ENCODE measurements at places on chromosomes 12 and 14.

GRCh38 chr12:98896938-98897337, 251.8 kb downstream of the APAF1 start:
- DNase-seq, result no peak

- DNase-seq, result no peak
Observed at GRCh38 chr12:112165624-112166023, 40.3 kb downstream of the TRAFD1 start.

GRCh38 chr14:64061706-64062105, 208.9 kb downstream of the SYNE2 start:
- no peak for DNase-seq

GRCh38 chr14:105937253-105938054, 411.1 kb downstream of the TMEM121 start:
- DNase-seq, result no peak

DNA sequence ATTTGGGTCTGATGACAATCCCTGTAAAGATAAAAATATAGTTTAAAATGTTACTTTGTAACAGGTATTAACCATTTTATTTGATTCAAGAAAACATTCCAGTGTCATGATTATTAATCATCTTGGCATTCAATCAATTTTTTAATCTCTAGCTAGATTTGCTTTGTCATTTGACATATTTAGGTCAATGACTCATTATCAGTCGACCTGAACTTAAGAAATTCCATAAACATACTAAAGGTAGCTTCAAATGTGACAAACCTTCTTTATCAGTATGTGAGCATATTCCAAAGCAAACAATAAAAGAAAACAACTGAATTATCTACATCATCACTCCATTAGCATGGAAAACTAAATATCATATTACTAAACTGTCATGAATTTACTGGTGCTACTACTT, 50.8 kb upstream of the CDKL1 start:
- no peak for DNase-seq

GRCh38 chr12:7793211-7793610, 4.0 kb downstream of the NANOG start:
- no peak for DNase-seq

DNA sequence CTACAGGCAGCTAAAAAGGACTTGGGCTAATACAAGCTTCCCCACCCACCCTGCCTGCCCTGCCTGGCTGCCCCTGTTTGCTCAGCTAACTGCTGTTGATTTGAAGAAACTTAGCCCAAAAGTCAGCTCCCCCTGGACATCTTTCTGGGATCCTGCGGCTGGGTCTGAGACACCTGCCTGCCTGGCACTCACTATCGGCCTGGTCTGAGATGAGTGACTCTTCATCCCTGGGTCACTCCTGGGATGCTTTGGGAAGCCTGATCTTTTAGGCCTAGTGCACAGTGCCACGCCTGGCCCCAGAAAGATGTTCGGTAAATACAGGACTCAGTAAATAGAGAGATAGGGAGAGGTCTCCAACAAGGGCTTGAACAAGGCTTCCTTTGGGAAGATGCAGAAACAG, 211.3 kb upstream of the DIO3 start:
- DNase-seq, result no peak

DNA sequence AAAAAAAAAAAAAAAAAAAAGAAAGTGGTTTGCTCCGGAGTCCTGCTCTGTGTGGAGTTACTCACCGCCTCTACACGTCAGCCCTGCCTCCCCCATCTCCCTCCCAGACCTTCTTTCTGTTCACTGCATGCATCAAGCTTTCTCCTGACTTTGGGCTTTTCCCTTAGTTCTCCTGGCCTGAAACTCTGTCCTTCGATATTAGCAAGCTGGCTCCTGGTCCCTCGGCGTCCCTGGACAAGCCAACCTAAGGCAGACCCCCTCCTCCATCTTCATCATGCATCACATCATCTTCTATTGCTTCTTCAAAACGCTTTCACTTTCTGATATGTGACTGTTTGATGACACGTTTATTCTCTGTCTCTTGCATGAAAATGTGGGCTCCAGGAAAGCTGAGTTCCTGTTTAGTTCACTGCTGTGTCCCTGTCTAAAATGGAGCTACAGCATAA, 40.6 kb downstream of the SLC15A4 start:
- peak; percentile 26 for DNase-seq

DNA sequence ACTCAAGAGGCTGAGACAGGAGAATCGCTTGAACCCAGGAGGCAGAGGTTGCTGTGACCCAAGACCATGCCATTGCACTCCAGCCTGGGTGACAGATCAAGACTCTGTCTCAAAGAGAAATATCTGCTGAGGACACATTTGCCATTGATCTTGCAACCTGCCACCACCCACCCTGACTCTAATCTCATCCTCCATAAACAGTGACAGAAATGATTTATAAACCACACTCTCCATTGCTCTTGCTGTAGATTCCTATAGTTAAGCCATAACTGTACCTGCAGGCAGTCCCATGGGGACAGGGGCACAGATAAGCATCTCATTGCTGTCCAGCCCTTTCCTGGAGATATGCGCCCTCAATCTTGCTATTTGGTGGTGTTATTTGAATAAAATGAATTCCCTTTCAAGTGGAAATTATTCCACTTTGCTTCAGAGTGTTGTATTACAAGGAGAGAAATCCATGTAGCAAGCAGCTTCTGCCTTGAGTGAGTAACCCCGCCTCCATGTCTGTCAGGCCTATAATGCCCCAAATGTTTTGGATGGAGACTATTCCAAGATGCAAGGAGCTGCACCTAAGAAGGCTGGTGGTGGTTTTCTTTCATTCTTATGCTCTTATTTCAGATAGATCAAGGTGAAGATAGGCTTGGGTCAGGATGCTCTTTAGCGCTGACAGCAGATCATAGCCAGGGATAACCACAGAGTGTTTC, 3.0 kb upstream of the ZDHHC22 start:
- DNase-seq, result no peak

- peak; percentile 71 for DNase-seq
Observed at GRCh38 chr12:113154351-113154973, 4.9 kb downstream of the CFAP73 start.

DNA sequence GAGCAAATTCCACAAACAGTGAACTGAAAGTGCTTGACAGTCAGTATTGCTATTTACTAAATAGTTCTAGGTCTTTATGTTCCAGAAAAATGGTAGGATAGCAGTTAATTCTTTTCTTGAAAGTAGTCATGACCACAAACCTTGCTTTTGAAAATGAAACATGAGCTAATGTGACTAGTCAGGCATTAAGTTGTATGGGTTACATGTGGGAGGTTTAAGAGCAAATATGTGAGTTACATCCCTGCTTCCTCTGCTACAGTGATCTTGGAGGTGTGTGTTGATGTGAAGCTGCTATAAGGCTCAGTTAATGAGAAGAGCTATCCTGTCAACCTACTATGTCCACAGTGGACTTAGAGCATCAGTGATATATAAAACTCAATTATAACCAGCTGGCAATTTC, 741.6 kb downstream of the FSCB start:
- DNase-seq, result no peak

DNA sequence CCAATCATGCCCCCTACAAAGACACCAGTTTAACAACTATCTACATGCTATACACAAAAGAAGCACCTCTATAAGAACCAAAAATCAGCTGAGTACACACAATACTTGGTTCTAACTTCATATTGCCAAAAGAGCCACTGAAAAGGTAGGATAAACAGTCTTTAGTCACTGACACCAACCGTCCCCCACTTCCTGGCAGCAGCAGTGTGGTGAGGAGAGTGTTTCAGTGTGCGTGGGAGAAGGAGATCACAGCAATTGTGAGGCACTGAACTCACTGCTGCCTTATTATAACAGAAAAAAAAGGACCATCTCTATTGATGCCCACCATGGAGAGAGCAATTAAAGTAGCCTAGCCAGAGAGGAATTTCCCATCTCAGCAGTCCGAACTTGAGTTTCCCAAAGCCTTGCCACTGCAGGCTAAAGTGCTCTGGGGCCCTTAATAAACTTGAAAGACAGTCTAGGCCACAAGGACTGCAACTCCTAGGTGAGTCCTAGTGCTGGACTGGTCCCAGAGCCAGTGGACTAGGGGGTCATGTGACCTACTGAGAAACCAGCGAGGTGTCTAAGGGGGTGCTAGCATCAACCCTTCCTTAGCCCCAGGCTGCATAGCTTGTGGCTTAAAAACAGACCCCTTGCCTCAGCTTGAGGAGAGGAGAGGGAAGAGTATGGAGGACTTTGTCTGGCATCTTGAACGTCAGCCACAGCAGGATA, 37.1 kb upstream of the LMNTD1 start:
- peak; percentile 37 for DNase-seq

DNA sequence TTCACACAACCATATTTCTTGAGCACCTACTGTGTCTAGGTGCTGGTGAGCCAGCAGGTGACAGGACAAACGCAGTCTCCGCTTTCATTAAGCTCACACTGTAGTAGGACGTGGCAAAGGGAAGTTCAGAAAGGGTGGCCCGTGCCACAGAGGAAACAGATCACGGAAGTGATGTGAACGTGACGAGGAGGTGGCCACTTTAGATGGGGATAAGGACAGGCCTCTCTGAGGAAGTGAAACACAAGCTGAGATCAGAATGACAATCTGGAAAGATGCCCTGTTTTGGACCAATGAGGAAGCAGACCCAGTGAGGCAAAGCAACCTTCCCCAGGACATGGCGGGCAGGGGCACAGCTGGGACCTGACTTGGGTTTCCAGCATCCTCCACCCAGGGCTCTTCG, 127.4 kb upstream of the PRMT8 start:
- DNase-seq, result peak; percentile 68

GRCh38 chr14:75295491-75296345, 17.1 kb downstream of the FOS start:
- peak; percentile 84 for DNase-seq

DNA sequence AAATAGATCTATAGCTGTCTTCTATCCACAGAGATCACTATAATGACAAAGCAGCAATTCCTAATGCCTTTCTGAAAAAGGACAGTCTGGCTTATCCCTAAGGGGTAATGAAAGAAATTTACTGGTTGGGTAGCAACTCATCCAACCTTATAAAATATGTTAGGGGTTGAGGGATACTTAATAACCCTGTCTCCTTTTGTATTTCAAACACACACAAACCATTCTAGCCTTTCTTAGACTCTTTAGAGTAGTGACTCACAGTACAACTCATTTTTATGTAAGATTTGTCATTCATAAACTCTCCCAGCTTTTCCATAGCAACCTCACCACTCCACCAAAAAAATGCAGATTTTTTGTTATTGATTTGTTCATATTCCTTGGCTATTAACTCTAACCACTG, 167.9 kb downstream of the FSCB start:
- no peak for DNase-seq

Data from suppressor macrophage (primary cell).